ENCODE measurements at places on chromosomes 6 and 20. TPM values are rescaled to one million over a fixed set of nuclear protein-coding genes. Genes with fewer than 3 reads are reported as not detected.

CST5 gene
- not detected for total RNA-seq

ZDHHC14 gene
- 14.2 TPM for total RNA-seq

HEY2 gene
- under 0.01 TPM for total RNA-seq

CDH4 gene
- total RNA-seq: under 0.01 TPM

BPIFB1 gene
- 0.21 TPM for total RNA-seq

MEP1A gene
- total RNA-seq: not detected

GRCh38 chr6:5468586-5468985, 207.3 kb downstream of the FARS2 start:
- H3K4me1 ChIP-seq: no peaks in the 10 kb centered on the region
- no peak for DNase-seq
- H3K27ac ChIP-seq: no peak overlapping the region
- no peaks in the 10 kb centered on the region for H3K27me3 ChIP-seq
- no peaks in the 10 kb centered on the region for H3K36me3 ChIP-seq

DNA sequence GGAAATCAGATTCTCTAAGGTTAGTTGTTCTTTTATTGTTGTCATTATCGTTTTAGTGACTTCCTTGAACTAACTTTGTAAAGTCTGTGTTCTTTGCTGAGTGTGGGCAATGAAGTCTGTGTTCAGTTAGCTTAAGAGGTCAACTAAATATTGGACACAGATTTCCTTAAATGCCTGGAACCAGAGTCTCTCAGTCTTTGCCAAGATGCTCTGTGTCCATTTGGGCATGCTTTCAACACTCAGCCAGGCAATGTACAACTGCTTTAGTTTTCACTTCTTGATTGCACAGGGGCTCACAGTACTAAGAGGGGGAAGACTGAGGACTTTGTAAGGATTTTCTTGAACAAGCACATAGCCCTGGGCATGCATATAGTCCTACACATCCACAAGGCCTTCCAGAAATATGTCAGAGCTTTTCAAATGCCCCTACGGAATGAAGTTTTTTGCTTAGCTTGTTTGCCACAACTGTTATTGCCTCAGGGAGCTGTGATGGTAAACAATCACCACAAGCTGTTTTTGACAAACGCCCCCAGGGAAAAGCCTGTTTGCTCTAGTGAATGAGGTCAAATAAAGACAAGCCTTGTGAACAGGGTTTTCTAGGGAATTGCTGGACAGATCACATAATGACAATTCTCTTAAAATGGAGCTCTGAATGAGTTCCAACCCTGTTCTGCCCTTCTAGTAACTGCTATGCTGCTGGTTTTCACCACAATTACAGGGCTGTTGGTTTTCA, 82.5 kb downstream of the B3GAT2 start:
- H3K27me3 ChIP-seq: no peaks in the 10 kb centered on the region
- no peak overlapping the region for H3K27ac ChIP-seq
- no peak overlapping the region for H3K4me3 ChIP-seq

GRCh38 chr20:51740838-51741237, 27.4 kb downstream of the ATP9A start:
- no peaks in the 10 kb centered on the region for H3K4me1 ChIP-seq
- DNase-seq: no peak
- H3K27ac ChIP-seq: no peak overlapping the region

- H3K27ac ChIP-seq: no peak overlapping the region
- H3K27me3 ChIP-seq: no peaks in the 10 kb centered on the region
- DNase-seq: no peak
- no peak overlapping the region for H3K4me3 ChIP-seq
- no peaks in the 10 kb centered on the region for H3K4me1 ChIP-seq
- H3K36me3 ChIP-seq: no peaks in the 10 kb centered on the region
These were observed 10.3 kb upstream of the TAAR9 start for GRCh38 chr6:132527791-132528190.

DNA sequence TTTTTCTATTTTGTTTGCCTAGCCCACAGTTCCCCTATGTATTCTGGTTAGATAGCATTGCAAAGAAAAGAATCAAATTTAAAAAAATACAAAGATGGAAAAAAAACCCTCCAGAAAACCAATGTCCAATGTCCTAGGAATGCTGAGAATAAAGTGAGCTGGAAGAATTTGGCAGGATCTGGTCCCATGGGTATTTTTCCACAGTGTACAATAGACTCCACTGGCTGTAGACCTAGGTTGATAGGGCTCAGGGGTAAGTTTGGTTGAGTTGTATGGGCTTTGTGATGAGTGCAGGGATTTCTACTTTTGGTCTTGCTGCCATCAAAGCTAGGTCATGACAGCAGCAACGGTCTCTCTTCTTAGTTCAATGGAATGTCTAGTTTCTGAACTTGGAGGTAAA, 41.5 kb downstream of the SLC22A2 start:
- no peaks in the 10 kb centered on the region for H3K4me1 ChIP-seq
- no peaks in the 10 kb centered on the region for H3K27me3 ChIP-seq
- no peak for DNase-seq
- H3K4me3 ChIP-seq: no peak overlapping the region
- no peaks in the 10 kb centered on the region for H3K36me3 ChIP-seq
- H3K27ac ChIP-seq: no peak overlapping the region

- no peak for DNase-seq
- H3K4me1 ChIP-seq: no peaks in the 10 kb centered on the region
- no peaks in the 10 kb centered on the region for H3K27me3 ChIP-seq
- no peak overlapping the region for H3K27ac ChIP-seq
- no peak overlapping the region for H3K4me3 ChIP-seq
These were observed 101.4 kb downstream of the PRDM1 start for GRCh38 chr6:106187424-106187982.

GRCh38 chr6:152980656-152981055, 2.2 kb downstream of the FBXO5 start:
- no peak overlapping the region for H3K27ac ChIP-seq
- no peak overlapping the region for H3K4me3 ChIP-seq
- no peaks in the 10 kb centered on the region for H3K27me3 ChIP-seq

DNA sequence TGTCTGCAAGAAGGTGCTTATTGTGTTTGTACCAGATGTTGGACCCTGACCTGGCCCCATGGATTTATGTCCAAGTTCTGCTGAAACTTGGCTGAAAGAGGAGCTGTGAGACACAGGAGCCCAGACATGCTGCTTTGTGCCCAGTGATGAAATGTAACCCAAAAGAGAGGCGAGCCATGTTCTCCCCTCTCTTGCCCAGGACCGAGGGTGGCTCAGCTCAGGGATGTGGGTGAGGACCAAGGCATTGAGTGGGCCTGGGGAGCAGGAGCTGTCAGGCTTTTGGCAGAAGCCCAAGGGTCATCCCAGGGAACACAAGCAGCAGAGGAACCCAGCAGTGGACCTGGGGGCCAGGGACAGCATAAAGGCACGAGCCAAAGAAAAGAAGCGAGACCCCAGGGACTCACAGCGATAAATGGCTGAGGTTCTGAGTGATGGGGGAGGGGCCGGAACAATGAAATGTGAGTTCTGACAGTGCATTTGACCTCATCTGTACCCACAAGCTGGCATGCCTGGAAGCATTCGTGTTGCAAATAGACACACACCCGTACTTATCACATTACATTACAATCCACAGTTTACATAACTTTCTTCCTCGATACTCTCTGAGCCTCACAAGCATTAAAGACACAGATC, 363.4 kb upstream of the JARID2 start:
- H3K4me1 ChIP-seq: no peaks in the 10 kb centered on the region
- no peaks in the 10 kb centered on the region for H3K27me3 ChIP-seq
- no peak overlapping the region for H3K4me3 ChIP-seq
- H3K36me3 ChIP-seq: no peaks in the 10 kb centered on the region

DNA sequence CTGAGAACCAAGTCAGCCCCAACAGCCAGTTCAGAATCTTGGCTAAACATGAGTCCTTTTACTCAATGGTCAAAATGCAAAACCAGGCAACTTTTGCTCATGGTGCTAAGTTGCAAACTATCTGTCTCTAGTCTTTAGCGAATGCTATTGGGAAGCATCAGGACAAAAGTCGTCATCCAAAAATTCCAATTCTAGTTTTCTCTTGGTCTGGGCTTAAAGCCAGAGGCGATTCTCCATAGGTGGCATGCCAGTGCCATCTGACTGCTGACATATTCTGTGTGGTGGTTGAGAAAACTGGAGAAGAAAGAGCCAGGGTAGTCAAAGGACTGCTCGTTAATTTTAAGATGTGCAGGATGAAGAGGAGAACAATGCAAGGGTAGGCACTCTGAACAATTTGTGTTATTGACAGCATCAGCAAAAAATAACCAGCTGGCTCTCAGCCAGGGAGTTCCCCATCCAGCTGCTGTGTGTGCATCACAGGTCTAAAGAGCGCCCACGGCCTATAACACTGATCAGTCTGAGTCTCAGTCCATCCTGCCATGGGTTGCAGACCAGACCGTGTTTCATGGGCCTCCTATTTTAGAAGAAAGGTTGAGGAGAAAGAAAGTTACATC, 313.6 kb downstream of the ALDH8A1 start:
- no peak overlapping the region for H3K27ac ChIP-seq
- no peaks in the 10 kb centered on the region for H3K4me1 ChIP-seq
- no peaks in the 10 kb centered on the region for H3K27me3 ChIP-seq
- no peak overlapping the region for H3K4me3 ChIP-seq
- H3K36me3 ChIP-seq: no peaks in the 10 kb centered on the region

DNA sequence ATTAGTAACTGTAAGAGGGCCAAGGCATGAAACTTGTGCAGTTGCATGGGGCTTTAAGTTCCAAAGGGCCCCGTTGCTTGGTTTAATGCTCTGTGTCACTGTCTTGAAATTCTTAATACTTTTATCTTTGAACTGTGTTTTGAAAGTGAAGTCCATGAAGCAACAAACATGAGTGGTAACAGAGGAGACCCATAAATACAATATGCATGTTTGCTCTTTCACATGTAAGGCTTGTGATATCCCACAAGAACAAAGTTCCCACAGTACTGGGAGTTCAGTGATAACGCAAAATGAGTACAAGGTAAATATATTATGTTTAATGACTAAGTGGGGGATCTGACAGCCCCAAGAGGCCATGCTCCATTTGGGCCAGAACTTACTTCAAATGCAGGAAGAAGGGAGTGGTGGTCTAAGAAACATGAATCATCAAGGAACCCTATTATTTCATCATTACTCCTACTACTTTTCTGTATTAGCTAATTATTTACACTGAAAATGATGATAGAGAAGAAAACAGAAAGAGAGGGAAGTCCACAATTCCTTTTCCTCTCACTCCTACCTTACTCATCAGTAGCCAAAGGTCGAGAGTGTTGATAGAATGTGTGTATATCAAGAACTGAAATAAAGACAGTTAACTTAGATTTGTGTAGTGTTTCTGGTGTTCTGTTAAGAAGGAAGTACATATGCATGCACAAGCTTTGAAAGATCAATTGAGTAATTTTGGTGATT, 157.3 kb downstream of the PHF3 start:
- no peaks in the 10 kb centered on the region for H3K36me3 ChIP-seq
- H3K4me3 ChIP-seq: no peak overlapping the region
- H3K4me1 ChIP-seq: no peaks in the 10 kb centered on the region
- no peak overlapping the region for H3K27ac ChIP-seq

- no peaks in the 10 kb centered on the region for H3K36me3 ChIP-seq
- no peaks in the 10 kb centered on the region for H3K4me1 ChIP-seq
These were observed 7.9 kb downstream of the TMEM63B start for GRCh38 chr6:44135173-44135758.
